ENCODE measurements at places on chromosomes 7 and 10.

DNA sequence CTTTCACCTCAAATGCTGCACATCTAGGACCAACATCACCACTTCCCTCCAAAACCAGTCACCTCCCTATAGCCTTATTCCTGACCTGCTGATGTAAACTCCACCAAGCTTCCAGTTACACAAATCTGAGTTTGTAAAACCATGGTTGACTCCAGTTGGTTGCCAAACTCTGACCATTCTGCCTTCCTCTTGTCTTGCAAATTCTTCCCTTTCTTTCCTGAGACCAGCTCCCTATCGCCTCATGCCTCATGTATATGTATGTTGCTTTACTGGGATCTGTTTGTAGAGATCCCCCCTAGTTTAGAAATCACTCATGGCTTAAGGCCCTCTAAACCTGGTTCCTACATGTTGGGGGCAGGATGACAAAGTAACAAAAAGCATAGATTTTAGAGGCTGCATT is 31.3 kb downstream of the PAX2 start:
- DNase-seq = no peak

GRCh38 chr10:118543714-118544400 is 51.6 kb downstream of the PRLHR start:
- peak; percentile 18 for DNase-seq

GRCh38 chr7:129610709-129611245 is 743 bp upstream of the NRF1 start:
- no peak for DNase-seq

- DNase-seq = no peak
Measured at GRCh38 chr10:127081851-127082345, 114.5 kb downstream of the INSYN2A start.

GRCh38 chr7:66800591-66800990 is 60.1 kb downstream of the RABGEF1 start:
- no peak for DNase-seq

DNA sequence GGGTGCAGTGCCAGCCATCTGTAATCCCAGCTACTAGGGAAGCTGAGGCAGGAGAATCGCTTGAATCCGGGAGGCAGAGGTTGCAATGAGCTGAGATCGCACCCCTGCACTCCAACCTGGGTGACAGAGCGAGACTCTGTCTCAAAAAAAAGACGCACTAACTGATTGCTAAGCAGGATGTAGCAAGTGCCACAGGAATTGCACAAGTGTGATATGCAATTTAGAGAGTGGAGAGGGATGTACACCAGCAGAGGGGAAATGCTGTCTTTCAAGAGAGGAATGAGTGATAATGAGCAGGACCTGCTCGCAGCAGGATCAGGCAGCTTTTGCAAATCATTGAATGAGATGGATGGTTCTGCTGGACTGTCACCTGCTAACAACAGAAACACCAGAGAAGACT is 13.3 kb upstream of the SLC16A12 start:
- DNase-seq = no peak

DNA sequence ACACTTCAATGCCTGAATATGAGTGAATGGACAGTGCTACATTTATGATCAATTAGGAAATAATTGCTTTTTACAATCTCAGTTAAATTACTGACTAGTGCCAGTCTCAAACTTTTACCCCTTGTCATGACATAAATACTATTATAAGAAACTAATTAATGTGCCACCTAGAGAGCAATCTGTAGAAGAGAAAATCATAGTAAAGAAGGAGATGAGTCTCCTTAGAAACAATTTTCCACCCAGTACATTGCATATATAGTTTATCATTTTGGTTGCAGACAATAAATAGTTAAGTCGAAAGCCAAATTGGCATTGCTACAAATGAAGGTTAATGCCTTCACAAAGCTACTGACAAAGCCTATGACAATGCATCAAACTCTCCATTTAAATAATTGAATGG is 68.6 kb downstream of the SLC13A1 start:
- no peak for DNase-seq

GRCh38 chr10:75544386-75544785 is 113.0 kb downstream of the LRMDA start:
- no peak for DNase-seq

- DNase-seq = no peak
Measured at GRCh38 chr7:76507723-76508406, 2.5 kb upstream of the UPK3B start.

GRCh38 chr10:89278034-89278535 is 23.8 kb upstream of the IFIT2 start:
- DNase-seq = no peak

- DNase-seq = no peak
Measured at GRCh38 chr10:97490592-97490991, 7.6 kb downstream of the MMS19 start.
